ENCODE measurements at places on chromosomes 2 and 18.

DNA sequence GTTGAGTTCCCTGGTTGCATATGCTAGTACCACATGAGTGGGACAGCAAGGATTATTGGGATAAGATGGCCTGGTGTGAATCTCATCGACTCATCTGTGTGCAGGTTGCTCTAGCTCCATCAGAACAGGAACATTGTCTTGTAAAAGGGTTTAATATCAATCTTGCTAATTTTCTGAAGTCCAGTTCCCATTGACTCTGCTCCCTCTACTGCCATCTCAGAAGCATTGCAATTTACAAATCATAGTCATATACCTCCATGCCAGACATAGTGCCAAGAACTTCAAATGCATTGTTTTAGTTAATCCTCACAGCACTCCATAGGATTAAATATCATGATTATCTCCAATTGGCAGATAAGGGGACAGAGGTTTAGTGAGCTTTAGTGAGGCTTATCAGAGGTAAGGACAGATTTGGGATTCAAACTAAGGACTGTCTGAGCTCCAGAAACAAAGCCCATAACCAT is 4.8 kb upstream of the STAT4 start:
- peak; percentile 17 for DNase-seq

DNA sequence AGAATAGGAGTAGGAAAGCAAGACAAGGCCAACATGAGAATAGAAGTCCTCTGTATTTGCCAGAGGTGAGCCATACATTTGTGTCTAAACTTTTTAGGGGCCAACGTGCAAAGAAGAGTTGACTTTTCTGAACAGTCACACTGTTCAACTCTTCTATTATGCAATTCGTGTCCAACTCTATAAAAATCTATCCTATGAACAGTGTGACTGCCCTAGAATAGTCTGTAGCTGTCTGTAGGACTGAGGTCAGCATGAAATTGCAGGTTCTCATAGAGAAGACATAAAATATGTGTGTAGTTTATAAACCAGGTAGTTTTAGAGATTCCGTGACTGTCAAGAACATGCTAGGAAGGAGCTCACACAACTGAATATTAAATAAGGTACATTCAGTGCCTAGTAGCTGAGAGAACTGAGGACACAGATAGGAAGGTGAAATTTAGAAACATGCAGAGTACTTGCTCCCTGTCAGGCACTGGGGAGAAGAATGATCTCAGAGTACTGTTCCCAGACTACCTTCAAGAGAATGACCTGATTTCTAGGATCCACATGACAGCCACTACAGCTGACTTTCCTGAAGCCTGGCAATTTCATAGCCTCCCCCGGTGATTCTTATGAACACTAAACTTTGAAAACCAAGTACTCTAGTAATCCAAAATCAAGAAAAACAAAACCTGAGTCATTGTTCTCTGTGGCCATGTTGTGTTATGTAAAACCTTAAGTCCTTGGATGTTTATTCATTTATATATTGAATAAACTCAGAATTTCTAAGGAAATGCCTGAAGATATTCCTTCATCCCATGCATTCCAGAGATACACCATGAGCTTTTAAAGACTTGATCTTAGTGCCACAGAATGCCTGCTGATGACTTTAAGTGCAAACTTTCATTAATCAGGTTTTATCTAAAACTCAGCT is 201.5 kb upstream of the BOD1L2 start:
- DNase-seq = no peak

DNA sequence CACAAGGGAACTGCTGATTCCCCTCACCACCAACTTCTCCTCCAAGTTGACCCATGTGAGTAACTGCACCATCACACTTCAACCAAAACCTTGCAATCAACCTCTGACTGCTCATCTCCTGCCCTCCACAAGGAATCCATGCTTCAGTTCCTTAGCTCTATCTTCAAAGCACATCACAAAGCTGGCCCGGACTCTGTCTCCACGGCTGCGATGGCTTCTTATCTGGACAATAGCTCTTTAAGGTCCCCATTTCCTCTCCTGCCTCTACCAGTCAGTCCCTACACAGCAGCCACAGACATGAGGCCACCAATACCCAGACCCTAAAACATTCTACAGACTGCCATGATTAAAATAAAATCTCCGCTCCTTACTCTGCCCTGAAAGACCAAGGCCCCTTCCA is 25.7 kb downstream of the MBOAT2 start:
- DNase-seq = no peak

DNA sequence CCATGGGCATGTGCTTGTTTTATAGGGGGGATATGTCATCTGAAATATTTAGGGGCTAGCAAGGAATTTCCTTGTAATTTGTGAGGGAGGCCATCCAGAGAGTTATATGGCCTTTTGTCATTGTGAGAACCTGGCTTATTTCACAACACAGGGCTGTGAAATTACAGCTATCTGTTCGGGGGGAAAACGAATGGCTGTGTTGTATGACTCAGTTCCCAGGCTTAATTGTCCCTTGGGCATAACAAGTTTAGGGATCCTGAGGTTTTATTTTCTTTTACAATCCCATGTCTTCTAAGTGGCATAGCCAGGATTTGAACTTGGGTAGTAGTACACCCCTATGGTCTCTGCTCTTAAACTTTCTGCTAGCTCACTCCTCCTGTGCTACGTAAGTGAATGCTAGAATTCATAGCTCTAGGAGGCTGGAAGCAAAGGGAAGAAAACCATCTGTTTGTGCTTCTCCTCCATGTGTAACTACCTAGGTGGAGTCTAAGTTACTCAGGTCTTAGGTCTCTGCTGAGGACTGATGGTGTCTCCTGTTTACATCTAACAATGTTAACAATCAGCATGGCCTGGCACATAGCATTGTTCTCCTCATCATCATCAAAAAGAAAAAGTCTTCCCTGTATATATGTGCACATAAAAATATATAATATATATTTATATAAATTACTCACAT is 53.8 kb downstream of the SKA1 start:
- no peak for DNase-seq

DNA sequence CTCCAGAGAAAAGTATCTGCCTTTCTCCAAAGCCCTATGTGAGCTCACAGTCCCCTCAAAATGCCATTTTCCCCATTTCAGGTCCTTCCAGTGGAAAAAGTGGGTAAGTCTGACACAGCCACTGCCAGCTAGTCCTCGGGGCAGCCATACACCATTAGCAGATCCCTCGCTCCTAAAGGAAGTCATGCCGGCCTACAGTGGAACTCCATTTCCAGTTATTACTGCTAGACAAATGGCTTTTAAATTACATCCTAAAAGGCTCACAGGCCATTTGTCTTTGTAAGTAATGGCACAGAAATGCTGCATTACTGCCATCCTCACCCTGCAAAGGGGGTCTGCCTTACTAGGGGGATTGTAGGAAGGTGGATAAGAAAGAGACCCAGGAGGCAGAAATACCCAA is 259.4 kb upstream of the SIX2 start:
- no peak for DNase-seq

GRCh38 chr18:60322591-60322990 is 50.0 kb downstream of the MC4R start:
- DNase-seq = no peak

DNA sequence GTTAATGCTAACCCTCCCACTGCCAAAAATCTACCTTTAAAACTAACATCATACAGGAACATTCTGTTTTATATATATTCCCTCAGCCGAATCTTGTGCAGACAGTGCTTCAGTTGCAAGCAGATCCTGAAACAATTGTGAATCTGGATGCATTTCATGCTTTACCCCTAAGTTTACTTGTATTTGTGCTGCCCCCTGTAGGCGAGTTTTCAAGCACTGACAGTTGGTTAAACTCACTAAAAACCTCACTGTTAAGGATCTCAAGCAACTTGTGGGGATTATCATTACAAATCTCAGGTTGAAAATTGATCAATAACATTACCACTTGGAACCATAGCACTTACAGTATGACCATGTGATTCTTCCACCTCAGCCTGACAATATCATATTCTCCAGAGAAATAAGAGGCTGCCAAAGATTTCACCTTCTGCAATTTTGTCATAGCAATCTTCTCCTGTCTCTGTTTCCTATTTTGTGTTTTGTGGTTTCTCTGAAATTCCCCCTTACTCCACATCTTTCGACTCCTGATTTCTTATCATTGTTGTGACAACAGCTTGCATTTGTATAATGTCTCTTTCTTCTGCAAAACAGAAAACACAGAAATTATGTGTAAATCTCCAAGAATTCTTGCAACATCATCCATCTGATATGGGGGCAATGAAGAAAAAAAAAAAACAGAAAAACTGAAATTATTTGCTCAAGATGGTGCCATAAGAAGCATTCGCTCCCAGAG is 354.6 kb upstream of the SETBP1 start:
- peak; percentile 48 for DNase-seq

- DNase-seq = no peak
Measured at GRCh38 chr2:233386382-233387041, 32.2 kb downstream of the DGKD start.

DNA sequence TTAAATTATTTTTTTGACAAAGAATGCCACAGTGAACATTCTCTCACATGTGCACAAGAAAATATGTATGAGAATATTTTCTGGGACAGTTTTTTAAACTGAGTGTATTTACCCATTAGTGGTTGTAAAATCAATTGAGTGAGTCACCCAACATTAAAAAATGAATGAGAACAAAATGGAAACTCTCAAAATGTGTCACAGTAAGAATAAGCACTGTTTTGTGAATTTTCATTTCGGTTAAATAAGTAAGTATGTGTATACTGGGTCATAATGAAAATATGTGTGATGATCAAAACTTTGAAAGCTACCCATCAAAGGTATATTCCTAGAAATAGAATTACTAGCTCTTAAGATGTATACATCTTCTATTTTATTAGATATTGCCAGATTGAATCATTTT is 11.6 kb downstream of the BABAM2 start:
- DNase-seq = no peak

- DNase-seq = no peak
Measured at GRCh38 chr2:110829413-110830146, 97.2 kb downstream of the ACOXL start.

DNA sequence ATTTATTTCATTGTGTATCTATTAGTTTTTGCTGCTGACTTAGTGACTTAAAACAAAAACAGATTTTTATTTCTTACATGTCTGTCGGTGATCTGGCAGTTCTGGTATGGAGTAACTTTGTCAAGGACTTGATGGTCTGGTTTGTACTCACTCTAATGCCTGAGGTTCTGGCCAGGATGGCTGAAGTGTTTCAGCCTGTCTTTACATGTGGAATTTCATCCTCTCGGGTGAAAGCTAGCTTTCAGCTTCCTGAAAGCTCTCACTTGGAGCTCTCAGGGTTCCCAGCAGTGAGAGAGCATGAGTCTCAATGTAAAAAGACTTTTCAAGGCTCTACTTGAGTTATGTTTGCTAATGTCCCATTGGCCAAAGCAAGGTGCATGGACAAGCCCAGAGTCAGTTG is 216.4 kb downstream of the NR4A2 start:
- DNase-seq = no peak

- DNase-seq = no peak
Measured at GRCh38 chr18:48794251-48794970, 156.4 kb downstream of the SMAD7 start.

DNA sequence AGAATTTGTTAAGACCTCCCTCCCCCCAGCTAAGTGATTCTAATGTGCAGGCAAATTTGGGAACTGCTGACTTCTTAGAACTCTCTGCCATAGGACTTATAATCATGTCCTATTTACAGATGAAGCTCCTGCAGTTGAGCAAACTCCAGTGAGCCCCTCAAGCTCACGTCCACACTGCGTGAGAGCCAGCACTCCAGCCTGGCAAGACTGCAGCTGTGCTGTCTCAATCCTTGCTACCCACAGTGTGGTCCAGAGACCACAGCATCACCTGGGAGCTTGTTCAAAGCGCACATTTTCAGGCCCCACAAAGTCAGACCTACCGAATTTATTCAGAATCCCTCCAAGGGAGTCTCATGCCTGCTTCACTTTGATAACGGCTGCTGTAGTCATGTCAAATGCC is 243.2 kb upstream of the RAB12 start:
- no peak for DNase-seq

GRCh38 chr18:78505851-78506461 is 473.7 kb upstream of the SALL3 start:
- DNase-seq = no peak

DNA sequence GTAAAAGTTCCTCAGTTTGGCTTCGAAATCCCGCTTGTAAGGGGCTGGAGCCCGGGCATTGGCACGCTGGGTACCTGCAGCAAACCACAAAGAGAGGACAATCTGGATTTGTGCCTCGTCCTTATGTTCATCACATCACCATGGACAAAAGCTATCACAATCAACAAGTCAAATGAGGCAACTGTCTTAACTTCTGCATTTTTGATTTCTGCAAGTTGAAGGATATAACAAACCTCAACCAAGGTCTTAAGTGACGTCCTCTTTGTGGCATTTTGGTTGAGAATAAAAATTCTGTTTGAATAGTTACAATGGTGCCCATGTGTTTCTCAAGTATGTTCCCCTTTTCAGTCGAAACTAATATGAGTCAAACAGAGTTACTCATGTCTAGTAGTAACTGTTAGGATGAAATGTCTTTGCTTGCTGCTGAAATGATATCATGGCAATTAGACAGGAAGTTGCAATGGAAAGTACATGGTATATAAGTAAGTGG is 70.8 kb upstream of the STK17B start:
- no peak for DNase-seq

- DNase-seq = no peak
Measured at GRCh38 chr2:187055463-187055862, 206.5 kb upstream of the ZSWIM2 start.

- no peak for DNase-seq
Measured at GRCh38 chr18:40371673-40372072, 1583.4 kb upstream of the PIK3C3 start.

DNA sequence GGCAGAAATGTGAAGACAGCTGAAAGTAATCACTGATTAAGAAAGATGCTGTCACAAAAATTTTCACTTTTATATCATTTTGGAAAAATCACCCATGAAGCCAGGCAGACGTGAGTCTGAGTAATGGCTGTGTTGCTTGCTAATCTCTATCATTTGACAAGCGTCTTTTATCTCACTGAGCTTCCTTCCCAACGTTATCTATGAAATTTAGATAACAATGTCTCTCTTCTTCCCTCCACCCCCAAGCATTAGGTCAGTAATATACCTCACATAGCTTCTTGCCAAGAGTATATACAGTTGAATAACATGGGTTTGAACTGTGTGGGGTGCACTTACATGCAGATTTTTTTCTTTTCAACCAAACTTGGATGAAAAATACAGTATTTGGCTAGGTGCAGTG is 388.6 kb upstream of the NRXN1 start:
- no peak for DNase-seq
